ENCODE measurements at places on chromosomes 1 and 21.

- DNase-seq: no peak
These were observed 240.4 kb downstream of the NFIA start for GRCh38 chr1:61322769-61323168.

- peak; percentile 18 for DNase-seq
These were observed 172.9 kb upstream of the RUNX1 start for GRCh38 chr21:35222021-35222420.

GRCh38 chr1:3183813-3184212, 114.8 kb downstream of the PRDM16 start:
- no peak for DNase-seq

- DNase-seq: no peak
These were observed 12.3 kb upstream of the NFASC start for GRCh38 chr1:204858363-204858821.

All from CD8-positive, alpha-beta memory T cell (primary cell).